Calu3 (cell line): ENCODE measurements at places on chromosomes 2 and 18. TPM values are rescaled to one million over a fixed set of nuclear protein-coding genes. Genes with fewer than 3 reads are reported as not detected.

DNA sequence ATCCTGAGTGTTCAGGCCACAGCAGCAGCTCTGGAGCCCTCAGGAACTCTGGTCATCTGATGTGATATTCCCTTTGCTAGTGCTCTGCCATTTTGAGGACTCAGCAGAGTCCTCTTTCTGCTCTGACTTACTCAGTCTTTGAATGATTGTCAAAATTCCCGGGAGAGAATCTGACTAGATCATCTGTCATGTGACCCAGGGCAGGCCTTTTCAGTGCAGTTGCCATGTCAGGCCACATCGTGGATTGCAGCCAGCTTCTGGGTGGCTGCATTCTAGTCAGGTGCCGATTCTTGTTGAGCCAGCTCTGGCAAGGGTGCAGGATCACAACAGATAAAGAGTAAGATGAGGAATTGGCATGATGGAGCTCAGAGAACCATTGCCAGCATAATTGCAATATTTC lies 795.6 kb downstream of the CPS1 start:
- DNase-seq, result no peak

DNA sequence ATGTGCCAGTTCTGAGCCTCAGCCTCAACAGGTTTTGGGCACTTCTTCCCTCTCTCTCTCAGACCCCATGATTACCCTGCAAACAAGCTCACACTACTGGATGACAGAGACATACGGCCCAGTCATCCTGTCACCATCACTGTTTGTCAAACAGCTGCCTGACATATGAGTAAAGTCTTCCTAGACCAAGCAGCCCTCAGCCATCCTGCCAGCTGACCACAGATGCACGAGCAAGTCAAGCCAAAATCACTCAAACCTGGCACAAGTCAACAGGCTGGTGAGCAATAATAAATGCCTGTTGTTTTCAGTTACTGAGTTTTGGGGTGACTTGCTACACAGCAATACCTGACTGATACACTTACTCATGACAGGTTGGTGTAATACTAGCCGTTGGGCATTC lies 75.5 kb upstream of the KLF7 start:
- no peak for DNase-seq

GRCh38 chr2:217363470-217363869 lies 503.6 kb upstream of the TNP1 start:
- no peak for DNase-seq

The GCG gene
- not detected in 2 replicates for total RNA-seq

The CHRNA1 gene
- not detected in 2 replicates for total RNA-seq

The CYP27A1 gene
- 11.8 and 12.2 TPM in 2 replicates for total RNA-seq

The MYO5B gene
- total RNA-seq, result 56.7 and 59.1 TPM in 2 replicates
